AG09319 (cell line): ENCODE measurements at places on chromosomes 16 and 17.

- no peak for DNase-seq
These were observed 154.1 kb upstream of the RPL38 start for GRCh38 chr17:74049167-74049966.

GRCh38 chr17:68763562-68763961 lies 162.4 kb upstream of the FAM20A start:
- DNase-seq, result no peak

GRCh38 chr16:65021852-65022595 lies 99.8 kb downstream of the CDH11 start:
- DNase-seq, result no peak

GRCh38 chr17:36731811-36732210 lies 130.4 kb downstream of the MRM1 start:
- DNase-seq, result no peak

DNA sequence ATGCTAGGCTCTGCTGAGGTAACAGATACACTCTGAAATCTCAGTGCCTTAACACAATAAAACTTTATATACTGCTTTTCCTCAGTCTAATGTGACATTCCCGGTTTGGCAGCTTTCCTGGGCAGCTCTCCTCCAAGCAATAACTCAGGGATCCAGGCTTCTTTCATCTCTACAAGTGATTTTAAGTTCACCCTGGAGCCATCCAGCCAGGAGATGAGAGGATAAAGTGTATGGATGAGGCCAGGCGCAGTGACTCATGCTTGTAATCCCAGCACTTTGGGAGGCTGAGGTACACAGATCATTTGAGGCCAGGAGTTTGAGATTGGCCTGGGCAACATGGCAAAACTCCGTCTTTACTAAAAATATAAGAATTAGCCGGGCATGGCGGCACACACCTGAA lies 147.2 kb downstream of the UTP18 start:
- DNase-seq, result no peak

GRCh38 chr17:75061618-75062017 lies 14.6 kb downstream of the KCTD2 start:
- DNase-seq, result no peak

- no peak for DNase-seq
These were observed 88.2 kb downstream of the NOG start for GRCh38 chr17:56681561-56682266.

DNA sequence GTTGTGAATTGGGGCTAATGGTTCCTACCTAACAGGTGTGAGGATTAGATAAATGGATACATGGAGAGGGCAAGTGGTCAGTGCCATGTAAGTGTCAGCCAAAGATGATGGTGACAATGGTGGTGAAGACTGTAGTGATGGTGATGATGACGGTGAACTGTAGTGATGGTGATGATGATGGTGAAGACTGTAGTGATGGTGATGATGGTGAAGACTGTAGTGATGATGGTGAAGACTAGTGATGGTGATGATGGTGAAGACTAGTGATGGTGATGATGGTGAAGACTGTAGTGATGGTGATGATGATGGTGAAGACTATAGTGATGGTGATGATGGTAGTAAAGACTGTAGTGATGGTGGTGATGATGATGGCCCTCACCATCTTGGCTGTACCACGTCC lies 18.1 kb upstream of the GNG13 start:
- no peak for DNase-seq

- DNase-seq, result no peak
These were observed 688 bp downstream of the CA10 start for GRCh38 chr17:52157603-52158449.

- DNase-seq, result no peak
These were observed 93.8 kb upstream of the PLEKHM1 start for GRCh38 chr17:45584092-45585036.

GRCh38 chr17:35242158-35242804 lies 591 bp upstream of the SLFN5 start:
- no peak for DNase-seq

- no peak for DNase-seq
These were observed 51.2 kb upstream of the CNTNAP4 start for GRCh38 chr16:76226011-76226410.

DNA sequence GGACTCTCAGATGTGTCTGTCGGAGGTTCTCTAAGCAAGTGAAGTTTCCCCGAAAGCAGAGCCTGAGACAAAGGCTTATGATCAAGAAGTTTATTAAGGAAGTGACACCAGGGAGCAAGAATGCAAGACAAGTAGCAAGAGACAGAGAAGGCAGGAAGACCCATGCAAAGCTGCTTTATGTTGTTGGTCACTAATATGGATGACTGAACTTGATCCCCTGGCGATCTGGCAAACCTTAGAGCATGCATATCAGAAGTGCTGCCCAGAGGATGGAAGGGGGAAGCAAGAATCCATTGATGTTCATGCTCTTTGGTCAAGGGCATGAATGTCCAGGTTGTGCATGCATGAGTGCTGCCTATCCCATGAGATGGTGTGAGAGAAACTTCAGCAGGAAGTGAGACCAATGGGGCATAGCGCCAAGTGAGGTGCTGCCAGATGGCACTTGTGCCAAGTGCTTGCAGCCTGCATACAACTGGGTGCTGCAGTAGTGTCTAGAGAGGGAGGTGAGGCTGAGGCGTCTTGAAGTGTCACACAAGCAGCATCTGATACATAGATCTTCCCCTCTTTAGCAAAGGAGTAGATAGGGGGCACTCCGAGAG lies 176.5 kb downstream of the SALL1 start:
- no peak for DNase-seq

- DNase-seq, result no peak
These were observed 127.3 kb downstream of the GAS7 start for GRCh38 chr17:10071141-10071540.

GRCh38 chr16:10927497-10928112 lies 14.7 kb downstream of the DEXI start:
- no peak for DNase-seq

- no peak for DNase-seq
These were observed at the start of gene CRAMP1 for GRCh38 chr16:1612320-1613111. TSS of gene CRAMP1 (plus strand) at chr16:1612360. CDS start at chr16:1614640, 2,280 bp downstream.

GRCh38 chr16:88377961-88378360 lies 4.8 kb upstream of the ZNF469 start:
- DNase-seq, result no peak

DNA sequence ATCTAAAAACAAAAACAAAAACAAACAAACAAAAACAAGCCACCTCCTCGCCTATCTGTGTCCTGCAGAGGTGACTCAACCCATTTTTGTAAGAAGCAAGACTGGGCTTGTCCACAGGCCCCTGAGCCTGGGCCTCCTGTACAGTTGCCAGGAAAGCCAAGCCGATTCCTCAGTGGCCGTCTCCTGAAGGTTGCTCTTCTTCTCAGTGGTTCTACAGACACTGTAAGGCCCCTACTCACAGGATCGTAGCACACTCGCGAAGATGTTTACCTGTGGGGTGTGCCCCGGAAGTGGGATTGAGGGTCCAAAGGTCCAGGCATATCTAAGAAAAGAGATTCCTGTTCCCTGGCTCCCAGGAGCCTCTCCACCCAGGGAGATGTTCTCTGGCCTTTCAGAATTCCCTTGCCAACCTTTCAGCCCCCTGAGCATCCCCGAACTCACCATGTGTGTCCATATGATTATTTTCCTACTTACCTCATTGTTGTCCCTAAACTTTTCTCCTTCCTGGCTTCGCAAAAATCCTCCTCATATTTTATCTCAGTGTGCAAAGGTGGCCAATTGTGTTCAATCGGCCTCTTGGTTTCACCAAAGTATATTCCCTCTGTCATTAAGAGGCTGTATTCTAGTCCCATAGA lies 7.5 kb upstream of the CES3 start:
- DNase-seq, result no peak

DNA sequence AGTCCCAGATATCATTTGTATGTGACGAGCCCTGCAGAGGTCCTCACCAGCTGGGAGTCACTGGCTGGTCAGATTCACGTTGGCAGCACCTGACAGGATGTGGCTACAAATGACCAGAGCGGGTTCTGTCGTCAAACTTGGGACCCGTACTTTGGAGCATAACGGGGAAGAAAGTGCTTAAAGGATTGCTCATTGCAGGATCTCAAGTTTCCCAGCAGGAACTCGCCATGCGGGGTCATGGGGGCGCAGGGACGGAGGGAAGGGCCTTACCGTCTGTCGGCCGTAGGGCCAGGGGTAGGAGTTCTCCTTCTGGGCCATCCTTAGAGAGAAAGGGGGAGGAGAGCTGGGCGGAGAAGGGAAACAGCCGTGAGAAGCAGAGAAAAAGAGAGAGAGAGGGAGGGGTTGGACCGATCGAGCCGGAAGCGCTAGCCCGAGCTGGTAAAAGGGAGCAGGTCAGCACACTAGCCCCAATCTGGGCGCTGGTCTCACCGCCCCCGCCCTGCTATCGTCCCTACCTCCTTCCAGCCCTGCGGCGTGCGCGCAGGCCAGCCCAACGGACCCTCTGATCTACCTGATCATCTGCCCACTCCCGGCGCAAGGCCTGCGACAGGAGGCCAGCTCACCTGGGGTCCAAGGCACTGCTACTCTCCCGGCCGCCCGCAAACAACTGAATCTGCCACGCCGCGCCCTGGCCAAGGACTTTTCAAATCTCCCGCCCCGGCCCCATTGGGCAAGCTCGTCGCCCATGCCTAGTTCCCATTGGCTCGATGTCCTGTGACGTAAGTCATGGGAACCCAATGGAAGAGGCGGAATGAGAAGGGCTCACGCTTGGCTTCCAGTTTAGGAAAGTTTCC lies at the start of gene AURKB:
AURKB (minus strand) TSS at position 669 of the 854 bp plus-strand sequence; CDS start at position 318, 351 bp downstream.
- peak; percentile 93 for DNase-seq

- DNase-seq, result no peak
These were observed 10.6 kb upstream of the GFOD2 start for GRCh38 chr16:67729636-67730248.

- DNase-seq, result no peak
These were observed 177.9 kb upstream of the HSBP1 start for GRCh38 chr16:83629836-83630235.

GRCh38 chr17:57606111-57606875 lies 138.8 kb downstream of the CCDC182 start:
- no peak for DNase-seq

DNA sequence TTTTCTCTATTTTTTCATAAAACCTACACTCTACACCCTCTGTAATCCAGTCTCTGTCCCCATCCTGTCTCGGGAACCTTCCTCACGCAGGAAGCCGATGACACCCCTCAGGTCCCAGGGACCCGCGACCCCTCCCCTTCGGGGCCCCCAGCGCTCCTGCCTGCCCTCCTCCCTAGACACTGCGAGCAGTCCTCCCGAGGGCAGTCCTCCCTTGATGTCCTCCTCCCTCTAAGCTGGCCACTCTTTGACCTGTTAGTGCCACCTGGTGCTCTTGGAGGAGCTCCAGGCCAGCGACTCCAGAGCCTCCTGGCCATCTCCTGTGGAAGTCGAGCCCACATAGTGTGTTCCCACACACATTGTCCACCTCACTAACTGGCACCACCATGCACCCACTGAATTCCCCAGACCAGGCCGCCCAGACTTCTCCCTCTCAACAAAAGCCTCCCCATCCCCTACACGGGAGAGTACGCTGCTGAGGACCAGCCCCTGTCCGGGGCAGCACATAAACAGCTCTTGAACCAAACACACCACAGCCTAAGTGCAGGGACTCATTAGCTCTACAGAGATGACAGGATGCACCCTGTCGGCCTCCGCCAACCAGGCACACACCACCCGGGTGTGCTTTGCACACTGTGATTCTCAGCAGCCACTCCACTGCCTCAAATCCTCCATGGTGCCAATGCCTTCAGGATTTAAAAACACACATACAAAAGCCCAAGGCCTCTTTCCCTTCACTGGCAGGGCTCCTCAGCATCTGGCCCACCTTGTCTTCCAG lies 9.3 kb downstream of the OSBPL7 start:
- DNase-seq, result no peak

DNA sequence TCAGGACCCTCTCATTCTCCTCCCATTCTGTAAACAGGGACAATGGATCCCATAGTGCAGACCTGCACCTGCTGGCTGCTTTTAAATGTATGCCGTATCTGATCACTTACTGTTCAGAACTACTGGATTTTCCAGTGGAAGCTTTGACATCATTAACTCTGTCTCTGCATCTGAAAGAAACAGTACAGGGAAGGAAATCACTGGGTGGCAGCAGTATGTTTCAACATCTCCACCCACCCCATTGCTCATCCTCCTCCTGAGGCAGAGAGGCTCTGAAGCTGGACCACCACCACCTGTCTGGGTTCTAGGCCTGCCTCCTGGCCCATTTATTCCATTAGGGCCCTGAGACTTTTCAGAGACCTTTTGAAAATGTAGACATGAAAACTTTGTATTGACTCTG lies 2.6 kb downstream of the CCL15 start:
- DNase-seq, result no peak

- DNase-seq, result no peak
These were observed 38.2 kb upstream of the GNG13 start for GRCh38 chr16:838741-839140.

DNA sequence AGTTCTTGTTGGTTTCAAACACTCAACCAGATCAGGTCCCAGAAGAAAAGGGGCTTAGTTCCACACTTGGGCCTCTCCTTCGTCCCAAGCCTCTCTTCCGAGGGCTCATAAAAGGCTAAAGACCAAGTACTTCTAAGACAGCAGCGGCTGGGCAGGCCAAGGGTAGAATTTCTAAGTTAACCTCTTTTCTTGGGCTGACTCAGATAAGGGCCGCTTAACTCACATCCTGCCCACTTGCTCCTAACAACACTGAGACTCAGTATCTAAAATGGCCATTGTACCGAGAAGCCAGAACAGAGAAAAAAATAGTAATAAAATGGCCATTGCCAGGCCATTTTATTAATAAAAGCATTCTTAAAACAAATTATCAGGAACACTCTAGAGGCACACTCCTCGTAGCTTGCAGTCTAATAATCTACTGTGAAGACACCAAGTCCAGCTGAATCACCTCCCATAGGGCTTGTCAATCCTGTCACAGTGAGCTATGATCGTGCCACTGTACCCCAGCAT lies 42.1 kb downstream of the RANBP10 start:
- no peak for DNase-seq

GRCh38 chr17:1058423-1059130 lies 61.6 kb downstream of the TIMM22 start:
- DNase-seq, result no peak

DNA sequence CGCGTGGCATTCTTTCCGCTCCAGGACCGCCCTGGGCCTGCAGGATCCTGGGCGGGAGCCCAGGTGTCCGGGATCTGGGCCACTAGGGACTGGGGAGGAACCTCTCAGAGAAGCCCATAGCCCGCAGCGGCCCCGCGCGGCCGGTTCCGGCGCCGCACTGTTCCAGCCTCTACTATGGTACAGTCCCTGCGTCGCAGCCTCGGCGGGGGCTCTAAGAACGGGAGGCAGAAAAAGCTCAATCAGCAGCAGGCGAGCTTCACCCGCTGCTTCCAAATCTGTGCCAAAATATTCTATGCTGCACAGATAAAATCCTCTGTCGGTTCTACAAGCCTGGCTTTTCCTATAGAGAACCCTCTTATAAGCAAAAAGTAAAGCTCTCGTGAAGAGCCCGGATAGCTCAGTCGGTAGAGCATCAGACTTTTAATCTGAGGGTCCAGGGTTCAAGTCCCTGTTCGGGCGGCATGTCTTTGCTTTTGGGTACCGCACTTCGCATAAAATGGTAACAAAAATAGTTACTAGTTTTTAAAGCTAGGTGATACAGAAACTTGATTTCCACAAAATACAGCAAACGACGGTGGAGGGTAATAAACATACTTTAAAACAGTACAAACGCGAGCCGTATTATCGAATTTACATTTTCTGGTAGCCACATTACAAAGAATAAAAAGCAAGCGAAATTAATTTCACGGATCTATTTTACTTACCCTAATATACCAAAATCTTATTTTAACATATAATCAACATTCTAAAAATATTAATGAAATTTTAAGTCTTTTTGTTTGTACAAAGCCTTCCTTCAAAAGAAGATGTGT lies 661 bp upstream of the ALOXE3 start:
- DNase-seq, result peak; percentile 58

- no peak for DNase-seq
These were observed 41.5 kb downstream of the LDHD start for GRCh38 chr16:75074920-75075687.
